Skeletal muscle cell (primary cell): ENCODE measurements at places on chromosomes 7 and 10.
A peak's percentile ranks its signal among the peaks of the same experiment; 100 is the strongest.

DNA sequence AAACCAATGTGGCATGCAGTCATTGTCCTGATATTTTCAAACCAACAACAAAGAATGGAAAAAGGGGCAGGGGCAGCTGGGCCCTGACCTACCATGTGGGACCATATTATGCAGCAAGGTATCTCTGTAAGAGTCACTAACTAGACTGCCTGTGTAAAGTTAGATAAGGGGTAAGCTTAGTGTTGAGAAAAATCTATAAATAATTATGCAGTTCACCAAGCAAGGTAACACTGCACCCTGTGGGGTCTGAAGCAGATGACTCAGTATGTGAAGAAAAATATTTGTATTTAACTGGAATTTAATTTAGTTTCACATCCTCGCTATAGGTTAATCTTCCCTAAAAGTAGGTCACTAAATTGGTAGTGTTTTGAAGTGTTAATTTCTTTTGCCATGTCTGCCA, 99.3 kb downstream of the PPP1R3A start:
- DNase-seq: no peak

- DNase-seq: no peak
Observed at GRCh38 chr10:13439313-13440184, 89.3 kb downstream of the BEND7 start.

DNA sequence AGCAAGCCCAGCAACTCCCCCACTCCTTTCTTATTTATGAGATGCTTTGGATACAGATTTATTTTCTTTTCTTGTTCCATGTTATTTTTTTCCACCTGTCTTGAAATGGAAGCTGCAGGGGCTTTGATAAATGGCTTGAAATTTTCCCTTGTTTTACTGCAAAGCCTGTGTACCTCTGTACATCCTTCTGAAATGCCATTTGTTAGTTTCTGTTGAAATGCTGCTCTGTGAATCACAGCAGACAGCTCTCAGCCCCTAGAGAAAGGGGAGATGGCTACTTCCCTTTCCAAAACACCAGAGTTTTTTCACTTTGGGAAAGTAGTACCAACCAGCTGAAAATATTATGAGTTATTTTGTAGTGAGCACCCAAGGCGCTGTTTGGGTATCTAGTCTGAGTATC, 304.2 kb downstream of the ELMO1 start:
- DNase-seq: no peak

DNA sequence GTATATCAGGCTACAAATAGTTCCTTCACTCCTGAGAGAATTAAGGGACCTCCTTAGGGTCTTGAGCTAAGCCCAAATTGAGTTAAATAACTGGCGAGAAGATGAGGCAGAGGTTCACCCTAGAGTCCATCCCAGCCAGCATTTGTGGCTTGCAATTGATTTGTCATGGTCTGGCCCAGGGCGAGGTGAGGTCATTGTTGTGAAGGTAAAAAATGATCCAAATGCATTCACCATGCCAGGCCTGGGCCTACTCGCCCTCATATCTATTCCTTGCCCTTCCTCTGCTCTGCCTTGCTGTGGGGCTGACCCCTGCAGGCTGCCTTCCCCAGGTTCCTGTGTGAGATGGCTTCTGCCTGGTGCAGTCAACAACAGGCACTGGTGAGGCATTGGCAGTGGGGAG, 207.2 kb downstream of the ZNF365 start:
- DNase-seq: no peak

- DNase-seq: no peak
Observed at GRCh38 chr10:49617121-49618020, 3.5 kb downstream of the CHAT start.

- no peak for DNase-seq
Observed at GRCh38 chr7:98210513-98211220, 572 bp upstream of the BHLHA15 start.

DNA sequence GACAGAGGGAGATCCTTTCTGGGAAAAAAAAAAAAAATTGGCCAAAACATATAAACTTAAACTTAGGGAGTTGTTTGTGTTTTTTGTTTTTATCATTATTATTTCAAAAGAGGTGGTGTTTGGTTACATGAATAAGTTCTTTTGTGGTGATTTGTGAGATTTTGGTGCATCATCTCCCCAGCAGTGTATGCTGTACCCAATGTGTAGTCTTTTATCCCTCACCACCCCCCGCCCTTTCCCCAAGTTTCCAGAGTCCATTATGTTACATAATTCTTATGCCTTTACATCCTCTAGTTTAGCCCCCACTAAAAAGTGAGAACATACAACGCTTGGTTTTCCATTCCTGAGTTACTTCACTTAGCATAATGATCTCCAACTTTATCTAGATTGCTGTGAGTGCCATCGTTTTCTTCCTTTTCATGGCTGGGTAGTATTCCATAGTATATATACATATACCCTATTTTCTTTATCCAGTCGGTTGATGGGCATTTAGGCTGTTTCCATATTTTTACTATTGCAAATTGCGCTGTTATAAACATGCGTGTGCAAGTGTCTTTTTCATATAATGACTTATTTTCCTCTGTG, 148.1 kb upstream of the ZNF92 start:
- no peak for DNase-seq

- no peak for DNase-seq
Observed at GRCh38 chr10:133460208-133460769, 6.5 kb downstream of the SCART1 start.

DNA sequence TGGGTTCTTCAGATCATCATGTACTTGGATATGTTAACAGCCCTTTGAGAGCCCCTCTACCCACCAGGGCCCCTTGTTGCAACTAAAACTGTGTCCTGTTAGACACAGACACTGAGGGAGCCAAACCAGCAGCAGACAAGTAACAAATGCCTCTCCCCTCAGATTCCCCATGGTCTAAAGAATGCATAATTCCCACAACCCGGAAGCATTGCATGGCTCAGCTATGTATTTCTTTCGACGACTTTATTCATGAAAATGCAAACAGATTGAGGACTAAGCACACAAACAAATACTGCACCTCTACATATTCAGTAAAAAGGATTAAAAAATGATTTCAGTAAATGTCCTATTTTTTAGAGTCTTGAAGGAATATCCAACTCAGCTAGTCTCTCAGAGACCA, 70.1 kb upstream of the HECW1 start:
- DNase-seq: no peak

DNA sequence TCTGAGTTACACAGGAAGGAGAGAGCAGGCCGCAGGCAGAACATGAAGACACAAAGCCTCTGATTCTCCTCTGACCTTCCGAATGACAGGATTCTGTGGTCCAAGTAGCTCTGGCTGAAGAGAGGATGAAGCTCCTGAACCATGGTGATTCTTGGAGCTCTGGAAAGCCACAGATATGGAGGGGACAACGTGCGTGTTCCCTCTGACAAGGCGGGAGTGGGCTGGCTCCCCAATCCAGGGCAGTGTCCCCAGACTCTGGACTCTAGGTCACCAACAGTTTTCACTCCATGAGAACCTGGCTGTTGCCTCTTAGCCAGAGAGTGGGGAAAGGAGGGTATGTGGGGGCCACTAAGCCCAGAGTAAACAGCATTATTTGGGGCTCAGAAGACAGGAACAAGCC, 7.4 kb upstream of the TRPV6 start:
- DNase-seq: no peak

GRCh38 chr7:134902058-134902457, 84.2 kb upstream of the AGBL3 start:
- DNase-seq: no peak

- DNase-seq: no peak
Observed at GRCh38 chr7:43211286-43211685, 98.8 kb downstream of the HECW1 start.

DNA sequence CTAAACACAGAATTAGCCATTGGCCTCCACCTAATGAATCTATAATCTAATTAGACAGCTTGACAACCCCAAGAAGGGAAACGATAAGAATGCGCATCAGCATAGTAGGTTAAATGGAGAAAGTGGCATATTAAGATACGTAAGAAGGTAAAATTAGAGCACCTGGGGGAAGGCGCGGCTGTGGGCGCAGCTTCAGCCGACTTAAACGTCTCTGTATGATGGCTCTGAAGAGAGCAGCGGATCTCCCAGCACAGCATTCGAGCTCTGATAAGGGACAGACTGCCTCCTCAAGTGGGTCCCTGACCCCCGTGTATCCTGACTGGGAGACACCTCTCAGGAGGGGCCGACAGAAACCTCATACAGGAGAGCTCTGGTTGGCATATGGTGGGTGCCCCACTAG, 518.8 kb downstream of the PHTF2 start:
- DNase-seq: no peak

DNA sequence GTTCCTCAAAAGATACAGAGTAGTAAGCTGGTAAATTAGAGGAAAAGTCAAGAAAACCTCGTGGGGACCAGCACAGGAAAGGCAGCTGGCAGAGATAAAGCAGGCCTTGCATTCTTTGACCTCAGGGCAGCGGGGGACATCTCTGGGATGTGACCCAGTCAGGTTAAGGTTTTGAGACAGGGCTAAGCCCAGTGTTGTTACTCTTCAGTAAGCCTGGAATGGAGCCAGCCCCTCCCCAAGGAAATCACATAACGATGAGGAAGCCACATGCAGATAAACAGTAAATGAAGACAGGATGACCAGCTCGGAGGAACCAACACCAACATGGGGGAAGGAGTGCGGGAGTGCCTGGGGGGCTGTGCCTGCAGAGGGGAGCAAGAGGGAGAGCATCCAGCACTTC, 99.6 kb downstream of the JAZF1 start:
- no peak for DNase-seq

GRCh38 chr7:45720989-45721388, 146.8 kb downstream of the ADCY1 start:
- DNase-seq: no peak

DNA sequence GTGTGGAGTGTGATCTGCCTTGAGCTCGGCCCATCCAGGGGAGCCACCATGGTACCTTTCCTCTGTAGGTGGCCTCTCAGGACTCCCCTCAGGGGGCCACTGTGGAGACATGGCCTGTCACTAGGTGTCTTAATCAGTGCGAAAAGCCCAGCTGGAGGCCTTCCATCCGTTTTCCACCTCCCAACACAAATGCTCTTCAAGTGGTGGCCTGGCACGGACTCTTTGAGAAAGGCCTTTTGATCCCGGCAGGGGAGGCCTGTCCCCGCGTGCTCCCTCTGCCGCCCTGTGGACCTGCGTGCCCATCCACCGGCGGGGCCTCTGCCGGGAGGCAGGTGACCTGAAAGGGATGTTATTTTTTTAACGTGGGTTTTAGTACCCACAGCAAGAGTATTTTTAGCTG, 149.5 kb downstream of the RGS10 start:
- no peak for DNase-seq

- DNase-seq: no peak
Observed at GRCh38 chr7:100603726-100604027, 1.5 kb downstream of the PCOLCE start.

- DNase-seq: peak; percentile 85
Observed at GRCh38 chr7:128833148-128833945, 3.1 kb downstream of the FLNC start.

DNA sequence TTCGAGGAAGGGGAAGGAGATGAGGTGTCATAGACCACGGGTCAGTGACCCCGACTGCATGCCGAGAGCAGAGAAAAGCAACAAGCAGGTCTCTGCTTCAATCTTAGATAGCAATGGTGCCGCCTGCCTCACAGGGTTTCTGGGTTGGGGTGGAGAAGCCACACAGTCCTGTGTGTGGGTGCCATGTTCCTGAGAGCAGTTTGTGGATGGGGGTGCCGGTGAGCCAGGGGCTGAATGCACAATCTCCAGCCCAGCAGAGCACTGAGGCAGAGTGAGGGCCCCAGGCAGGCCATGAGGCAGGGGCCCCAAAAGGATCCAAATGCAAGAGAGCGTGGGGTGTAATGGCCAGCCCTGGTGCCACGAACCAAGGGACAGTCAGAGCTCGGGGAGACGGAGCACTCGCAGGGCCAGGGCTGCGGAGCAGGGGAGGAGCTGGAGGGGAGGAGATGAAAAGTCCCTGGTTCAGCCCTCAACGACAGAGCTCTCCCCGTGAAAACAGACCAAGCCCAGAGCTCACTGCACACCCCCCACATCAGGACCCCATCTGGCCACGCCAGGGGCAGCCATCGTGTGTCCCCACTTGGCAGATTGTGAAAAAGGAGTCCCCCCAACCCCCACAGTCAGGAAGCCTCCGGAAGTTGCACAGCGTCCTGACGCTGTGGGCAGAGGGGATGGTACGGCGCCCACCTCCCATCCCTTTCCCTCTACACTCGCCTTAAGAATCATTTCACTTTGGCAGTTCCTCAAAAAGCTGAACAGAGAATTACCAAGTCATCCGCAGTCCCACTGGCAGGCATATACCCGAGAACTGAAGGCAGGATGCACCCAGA, 19.9 kb downstream of the WDR86 start:
- no peak for DNase-seq

DNA sequence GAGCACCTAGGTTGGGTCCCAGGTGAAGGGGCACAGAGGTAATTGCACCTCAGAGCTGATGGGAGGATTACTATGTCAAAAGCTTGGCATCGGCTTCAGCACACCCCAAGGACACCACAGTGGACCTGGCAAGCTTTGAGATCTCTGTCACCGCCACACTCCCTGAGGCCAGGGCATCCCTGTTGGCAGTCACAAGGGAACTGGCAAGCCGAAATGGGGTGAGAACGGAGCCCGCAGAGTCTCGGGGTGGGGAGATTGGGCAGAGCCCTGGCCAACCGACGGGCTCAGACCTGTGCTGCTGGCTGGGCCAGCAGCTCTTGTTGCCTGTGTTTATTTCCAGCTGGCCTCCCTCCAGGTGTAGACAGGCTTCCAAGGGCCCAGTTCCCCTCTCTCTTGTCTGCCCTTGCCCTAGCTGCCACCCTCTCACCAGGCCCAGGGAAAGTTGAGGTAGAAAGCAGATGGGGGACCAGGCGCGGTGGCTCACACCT, 2.5 kb downstream of the HSPB1 start:
- no peak for DNase-seq

DNA sequence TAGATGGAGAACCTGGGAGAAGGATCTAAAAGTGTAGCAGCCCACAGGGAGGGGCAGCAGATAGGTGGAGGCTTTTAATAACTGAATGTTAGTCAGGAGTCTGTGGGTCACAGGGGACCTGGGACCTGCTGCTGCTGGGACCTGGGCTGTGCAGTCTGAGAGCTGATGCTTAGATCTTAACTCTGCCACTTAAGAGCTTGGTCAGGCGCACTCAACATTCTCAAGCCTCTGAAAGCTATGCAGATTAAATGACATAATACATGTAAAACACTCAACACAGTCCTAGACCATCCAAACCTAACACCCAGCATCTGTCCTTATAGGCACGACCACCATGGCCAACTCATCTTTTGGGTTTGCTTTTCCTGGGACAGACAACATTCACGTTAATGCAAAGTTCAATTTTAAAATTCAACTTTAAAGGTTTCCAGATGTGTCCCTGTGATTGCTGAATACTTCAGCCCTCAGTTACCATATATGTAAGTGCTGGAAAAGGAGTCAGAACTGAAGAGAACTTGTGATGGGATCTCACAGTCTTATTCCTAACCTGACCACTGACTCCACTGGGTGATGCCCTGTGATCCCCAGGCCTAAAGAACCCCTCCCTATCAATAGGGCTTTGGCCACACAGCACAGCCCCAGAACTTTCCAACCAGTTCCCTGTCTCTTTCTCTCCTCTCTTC, 321.0 kb downstream of the PLXNA4 start:
- DNase-seq: no peak

GRCh38 chr10:9868499-9868898, 1149.2 kb upstream of the CELF2 start:
- no peak for DNase-seq
